ENCODE measurements at places on chromosomes 12 and 14.
A peak's percentile ranks its signal among the peaks of the same experiment; 100 is the strongest.

DNA sequence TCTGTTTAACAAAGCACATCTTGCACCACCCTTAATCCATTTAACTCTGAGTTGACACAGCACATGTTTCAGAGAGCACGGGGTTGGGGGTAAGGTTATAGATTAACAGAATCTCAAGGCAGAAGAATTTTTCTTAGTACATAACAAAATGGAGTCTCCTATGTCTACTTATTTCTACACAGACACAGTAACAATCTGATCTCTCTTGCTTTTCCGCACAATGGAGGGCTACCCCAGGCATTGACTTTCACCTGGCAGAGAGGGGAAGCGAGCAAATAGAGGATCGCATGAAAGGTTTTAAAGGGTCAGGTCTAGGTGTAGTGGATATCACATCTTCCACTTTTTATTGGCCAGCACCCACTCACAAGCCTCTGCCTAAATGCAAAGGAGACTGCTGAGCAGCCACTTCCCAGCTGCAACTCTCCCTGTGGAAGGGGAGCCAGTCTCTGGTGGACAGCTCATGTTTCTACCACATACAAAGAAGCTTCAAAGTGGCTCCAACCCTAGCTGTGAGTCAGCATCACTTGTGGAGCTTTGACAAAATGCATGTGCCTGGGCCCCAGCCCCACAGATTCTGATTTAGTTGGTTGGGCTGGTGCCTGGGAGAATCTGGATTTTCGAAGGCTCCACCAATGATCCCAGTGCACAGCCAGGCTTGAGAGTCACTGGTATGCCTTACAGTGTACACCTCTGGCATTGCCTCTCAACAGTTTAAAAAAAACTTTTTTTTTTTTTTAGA lies 7.2 kb upstream of the FNTB start:
- H3K4me1 ChIP-seq: peaks cover 6% of the 10 kb centered on the region
- H3K4me3 ChIP-seq: no peak overlapping the region
- H3K27ac ChIP-seq: peak overlapping the region; percentile 86
- no peaks in the 10 kb centered on the region for H3K36me3 ChIP-seq
- no peaks in the 10 kb centered on the region for H3K27me3 ChIP-seq

- no peaks in the 10 kb centered on the region for H3K27me3 ChIP-seq
- H3K36me3 ChIP-seq: no peaks in the 10 kb centered on the region
- peaks cover 5% of the 10 kb centered on the region for H3K4me1 ChIP-seq
- no peak overlapping the region for H3K27ac ChIP-seq
Measured at GRCh38 chr12:47707905-47708543, 2.2 kb upstream of the RPAP3 start.

DNA sequence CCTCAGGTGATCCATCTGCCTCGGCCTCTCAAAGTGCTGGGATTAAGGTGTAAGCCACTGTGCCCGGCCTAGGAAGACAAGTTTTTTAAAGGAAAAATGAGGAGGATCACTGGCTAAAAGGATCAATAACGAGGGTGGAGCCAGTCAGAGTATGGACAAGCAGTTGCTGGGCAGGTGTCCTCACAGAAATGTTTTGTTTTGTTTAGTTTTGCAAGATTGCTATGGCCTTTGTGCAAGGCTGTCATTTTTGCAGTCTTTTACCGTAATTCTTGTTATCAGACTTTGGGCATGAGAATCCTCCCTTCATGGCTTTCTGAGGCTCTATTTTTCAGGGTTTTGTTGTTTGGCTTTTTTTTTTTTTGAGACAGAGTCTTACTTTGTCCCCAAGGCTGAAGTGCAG lies 11.9 kb upstream of the METAP2 start:
- H3K27ac ChIP-seq: no peak overlapping the region
- H3K36me3 ChIP-seq: no peaks in the 10 kb centered on the region
- no peak overlapping the region for H3K4me3 ChIP-seq
- H3K4me1 ChIP-seq: no peaks in the 10 kb centered on the region
- no peak for DNase-seq

DNA sequence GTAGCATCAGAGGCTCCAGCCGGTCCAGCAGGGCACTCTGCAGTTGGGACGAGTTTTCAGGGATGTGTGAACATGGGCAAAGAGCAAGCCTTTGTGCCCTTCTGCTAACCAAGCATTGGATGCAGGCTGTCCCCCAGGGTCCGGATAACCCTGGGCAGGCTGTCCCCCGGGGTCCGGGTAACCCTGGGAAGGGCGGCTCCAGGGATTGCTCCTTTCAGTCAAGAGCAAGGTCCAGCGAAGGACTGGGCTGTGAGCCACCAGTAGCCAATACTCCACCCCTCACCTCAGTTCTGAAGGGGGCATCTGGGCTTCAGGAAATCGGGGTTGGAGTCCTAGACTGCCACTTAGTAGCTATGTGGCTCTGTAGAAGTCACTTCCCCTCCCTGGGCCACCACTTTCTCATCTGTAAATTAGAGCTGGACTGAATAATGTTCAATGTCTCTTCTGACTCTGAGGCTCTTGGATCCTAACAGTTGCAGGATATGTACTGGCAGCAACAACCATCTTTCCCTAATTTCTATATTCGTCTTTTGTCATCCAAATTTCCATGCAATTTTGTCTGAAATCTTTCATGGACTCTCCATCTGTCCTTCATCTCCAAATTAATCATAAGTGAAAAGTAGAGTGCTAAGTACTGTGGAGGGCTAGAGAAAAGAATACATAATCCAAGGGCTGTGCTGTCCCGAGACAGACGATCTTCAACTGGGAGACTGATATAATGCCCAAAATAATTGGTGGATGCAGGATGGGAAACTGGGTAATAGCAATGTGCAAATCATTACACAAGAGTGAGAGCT lies 137.4 kb upstream of the NTF3 start:
- no peak overlapping the region for H3K27ac ChIP-seq
- no peaks in the 10 kb centered on the region for H3K4me1 ChIP-seq
- no peaks in the 10 kb centered on the region for H3K36me3 ChIP-seq
- no peaks in the 10 kb centered on the region for H3K27me3 ChIP-seq

- no peak overlapping the region for H3K27ac ChIP-seq
- H3K27me3 ChIP-seq: no peaks in the 10 kb centered on the region
- DNase-seq: peak; percentile 40
- H3K4me1 ChIP-seq: peaks cover 8% of the 10 kb centered on the region
- H3K36me3 ChIP-seq: no peaks in the 10 kb centered on the region
Measured at GRCh38 chr14:69002069-69002468, 23.0 kb upstream of the ACTN1 start.

- no peaks in the 10 kb centered on the region for H3K36me3 ChIP-seq
- DNase-seq: peak; percentile 87
- peak overlapping the region; percentile 97 for H3K27ac ChIP-seq
- H3K4me3 ChIP-seq: peak overlapping the region; percentile 63
- H3K27me3 ChIP-seq: no peaks in the 10 kb centered on the region
Measured at GRCh38 chr12:56007564-56008559, 10.8 kb downstream of the SUOX start.

DNA sequence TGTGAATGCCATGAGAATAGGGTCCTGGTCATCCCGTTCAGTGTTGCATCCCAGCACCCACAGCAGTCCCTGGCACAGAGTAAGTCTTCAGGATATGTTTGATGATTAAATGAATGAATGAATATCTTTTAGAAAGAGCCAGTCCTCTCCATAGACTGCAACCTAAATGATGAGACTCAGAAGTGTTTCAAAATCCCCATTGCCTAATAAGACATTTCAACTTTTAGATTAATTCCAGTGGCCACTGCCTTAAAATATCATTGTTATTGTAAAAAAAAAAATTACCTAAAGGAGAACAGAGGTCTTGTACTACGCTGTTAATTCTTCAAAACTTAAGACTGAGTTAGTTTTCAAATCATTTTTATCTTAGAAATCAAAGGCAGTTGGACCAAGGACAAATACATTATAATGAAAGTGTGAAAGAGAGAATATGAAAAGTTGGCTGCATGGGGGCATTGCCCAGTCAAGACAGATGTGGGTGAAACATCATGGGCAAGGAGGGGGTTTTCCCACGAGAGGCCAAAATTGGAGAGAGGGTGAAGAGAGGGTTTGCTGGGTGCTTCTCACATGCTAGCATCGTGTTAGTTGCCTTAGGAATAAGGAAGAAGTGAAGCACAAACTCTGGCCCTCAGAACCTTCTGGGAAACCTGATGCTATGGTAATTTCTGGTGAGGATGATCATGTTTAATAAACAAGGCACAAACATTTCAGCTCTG lies 26.3 kb upstream of the CPM start:
- DNase-seq: no peak
- peak overlapping the region; percentile 37 for H3K27ac ChIP-seq
- no peak overlapping the region for H3K4me3 ChIP-seq
- peaks cover 26% of the 10 kb centered on the region for H3K4me1 ChIP-seq
- H3K27me3 ChIP-seq: no peaks in the 10 kb centered on the region

DNA sequence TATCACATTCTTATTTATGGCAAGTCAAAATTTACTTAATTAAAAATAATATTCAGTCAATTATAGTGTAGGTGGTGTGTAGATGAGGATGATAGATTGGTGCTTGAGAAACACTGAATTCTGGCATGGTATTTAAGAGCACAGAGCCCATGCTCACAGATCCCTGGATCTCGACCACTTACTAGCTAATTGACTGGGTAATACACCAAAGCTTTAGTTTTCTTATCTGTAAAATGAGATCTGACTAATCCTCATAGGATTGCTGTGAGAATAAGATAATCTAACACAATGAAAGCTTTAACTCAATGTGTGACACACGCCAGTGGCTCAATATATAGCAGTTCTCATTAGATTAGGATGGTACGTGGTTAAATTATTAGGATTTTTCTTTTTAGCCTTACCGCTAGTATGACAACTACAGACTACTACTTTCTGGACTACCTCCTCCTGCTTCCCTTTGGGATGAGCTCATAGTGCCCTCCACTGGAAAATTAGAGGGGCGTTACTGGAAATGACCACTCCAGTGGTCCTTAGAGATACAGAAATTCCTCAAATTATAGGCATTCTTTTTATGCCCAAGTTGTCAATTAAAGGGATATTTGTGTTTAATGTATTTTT lies 482.8 kb upstream of the TBX3 start:
- no peak overlapping the region for H3K27ac ChIP-seq
- DNase-seq: peak; percentile 27
- no peak overlapping the region for H3K4me3 ChIP-seq
- H3K27me3 ChIP-seq: no peaks in the 10 kb centered on the region
- H3K4me1 ChIP-seq: peaks cover 19% of the 10 kb centered on the region
- H3K36me3 ChIP-seq: no peaks in the 10 kb centered on the region

DNA sequence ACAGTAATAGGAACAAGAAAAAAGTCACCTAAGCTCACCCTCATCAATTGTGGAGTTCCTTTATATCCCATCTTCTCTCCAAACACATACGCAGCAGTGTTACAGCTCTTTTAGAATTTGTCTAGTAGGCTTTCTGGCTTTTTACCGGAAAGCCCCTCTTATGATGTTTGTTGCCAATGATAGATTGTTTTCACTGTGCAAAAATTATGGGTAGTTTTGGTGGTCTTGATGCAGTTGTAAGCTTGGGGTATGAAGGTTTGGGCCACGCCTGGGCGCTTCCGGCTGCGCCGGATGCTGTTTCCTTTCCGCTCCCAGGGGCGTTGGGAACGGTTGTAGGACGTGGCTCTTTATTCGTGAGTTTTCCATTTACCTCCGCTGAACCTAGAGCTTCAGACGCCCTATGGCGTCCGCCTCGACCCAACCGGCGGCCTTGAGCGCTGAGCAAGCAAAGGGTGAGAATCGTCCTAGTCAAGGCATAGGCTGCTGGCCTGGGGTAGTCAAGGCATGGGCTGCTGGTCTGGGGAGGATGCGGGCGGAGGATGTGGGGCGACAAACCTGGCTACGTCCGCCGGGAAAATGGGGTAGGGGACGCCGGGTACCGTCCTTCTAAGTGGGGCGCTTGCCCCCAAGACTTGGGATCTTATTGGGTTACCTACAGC lies at the start of the genes C12orf57 and RNU7-1:
TSS of gene C12orf57 (plus strand) at position 301 of the 659 bp plus-strand sequence. CDS start at position 401, 100 bp downstream.
TSS of gene RNU7-1 (plus strand) at position 95 of the 659 bp plus-strand sequence.
- H3K27me3 ChIP-seq: no peaks in the 10 kb centered on the region
- H3K36me3 ChIP-seq: no peaks in the 10 kb centered on the region
- peak; percentile 89 for DNase-seq
- peaks cover 19% of the 10 kb centered on the region for H3K4me1 ChIP-seq
- H3K4me3 ChIP-seq: peak within 1 kb of the TSS; percentile 48

DNA sequence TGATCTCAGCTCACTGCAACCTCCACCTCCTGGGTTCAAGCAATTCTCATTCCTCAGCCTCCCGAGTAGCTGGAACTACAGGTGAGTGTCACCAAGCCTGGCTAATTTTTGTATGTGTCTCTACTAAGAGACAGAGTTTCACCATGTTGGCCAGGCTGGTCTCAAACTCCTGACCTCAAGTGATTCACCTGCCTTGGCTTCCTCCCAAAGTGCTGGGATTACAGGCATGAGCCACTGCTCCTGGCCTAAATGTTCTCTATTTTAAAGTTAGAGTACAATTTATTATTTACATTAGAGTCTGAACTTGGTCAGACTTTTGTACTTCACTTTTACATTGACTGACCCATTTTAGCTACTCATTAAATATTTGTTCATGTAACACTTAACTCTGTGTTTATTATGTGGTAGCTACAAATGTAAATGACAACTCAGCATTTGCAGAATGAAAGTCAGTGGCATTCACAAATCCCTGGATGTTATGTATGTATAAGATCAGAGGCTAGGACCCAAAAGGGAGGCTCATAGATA lies 409.6 kb downstream of the APAF1 start:
- no peaks in the 10 kb centered on the region for H3K27me3 ChIP-seq
- H3K4me1 ChIP-seq: no peaks in the 10 kb centered on the region
- no peaks in the 10 kb centered on the region for H3K36me3 ChIP-seq
- H3K4me3 ChIP-seq: no peak overlapping the region
- DNase-seq: no peak
- no peak overlapping the region for H3K27ac ChIP-seq

Data from hepatocyte (in vitro differentiated cells).